ENCODE measurements at places on chromosomes 6 and 20. TPM values are rescaled to one million over a fixed set of nuclear protein-coding genes. Genes with fewer than 3 reads are reported as not detected.

Gene ARHGAP18
- polyA plus RNA-seq, result 3.8 TPM

Gene ERGIC3
- polyA plus RNA-seq, result 101 TPM

Gene PPDPF
- 261 TPM for polyA plus RNA-seq

Gene POM121L2
- polyA plus RNA-seq, result not detected

Gene HNF4A
- under 0.01 TPM for polyA plus RNA-seq

Gene ANKRD6
- polyA plus RNA-seq, result 2.0 TPM

Gene GHRH
- not detected for polyA plus RNA-seq

Gene SLC13A3
- polyA plus RNA-seq, result 0.29 TPM

Gene CENPQ
- polyA plus RNA-seq, result 3.3 TPM

Gene SEMG1
- not detected for polyA plus RNA-seq

Gene ERVFRD-1
- polyA plus RNA-seq, result 0.07 TPM

Gene NRN1
- polyA plus RNA-seq, result 19.4 TPM

Gene ZNF322
- 5.7 TPM for polyA plus RNA-seq

Gene HSPA1A
- polyA plus RNA-seq, result 166 TPM

Gene PSMB1
- 309 TPM for polyA plus RNA-seq

Gene CLPSL2
- polyA plus RNA-seq, result not detected

Gene SLC18B1
- 2.3 TPM for polyA plus RNA-seq

Gene SMIM28
- polyA plus RNA-seq, result not detected

Gene MCCD1
- polyA plus RNA-seq, result not detected

Gene ULBP2
- polyA plus RNA-seq, result not detected

Gene FLOT1
- 233 TPM for polyA plus RNA-seq

Gene HAO1
- not detected for polyA plus RNA-seq

Gene PRRT1
- polyA plus RNA-seq, result 1.1 TPM

Gene ABHD12
- polyA plus RNA-seq, result 37.4 TPM

Data from heart right ventricle (tissue), 16 donors.